ENCODE measurements at places on chromosomes 7 and 10. TPM values are rescaled to one million over a fixed set of nuclear protein-coding genes. Genes with fewer than 3 reads are reported as not detected.

GRCh38 chr10:63273577-63273976 lies 140.4 kb downstream of the NRBF2 start:
- peak overlapping the region; percentile 54 for H3K27ac ChIP-seq
- no peaks in the 10 kb centered on the region for H3K27me3 ChIP-seq
- no peak overlapping the region for H3K4me3 ChIP-seq
- no peak for DNase-seq
- peaks cover 32% of the 10 kb centered on the region for H3K4me1 ChIP-seq

Gene PTPRZ1
- total RNA-seq, result 0.80 TPM

Gene MAT1A
- total RNA-seq, result not detected

Gene NUTM2A
- 2.2 TPM for total RNA-seq

Gene DOCK4
- 15.2 TPM for total RNA-seq

DNA sequence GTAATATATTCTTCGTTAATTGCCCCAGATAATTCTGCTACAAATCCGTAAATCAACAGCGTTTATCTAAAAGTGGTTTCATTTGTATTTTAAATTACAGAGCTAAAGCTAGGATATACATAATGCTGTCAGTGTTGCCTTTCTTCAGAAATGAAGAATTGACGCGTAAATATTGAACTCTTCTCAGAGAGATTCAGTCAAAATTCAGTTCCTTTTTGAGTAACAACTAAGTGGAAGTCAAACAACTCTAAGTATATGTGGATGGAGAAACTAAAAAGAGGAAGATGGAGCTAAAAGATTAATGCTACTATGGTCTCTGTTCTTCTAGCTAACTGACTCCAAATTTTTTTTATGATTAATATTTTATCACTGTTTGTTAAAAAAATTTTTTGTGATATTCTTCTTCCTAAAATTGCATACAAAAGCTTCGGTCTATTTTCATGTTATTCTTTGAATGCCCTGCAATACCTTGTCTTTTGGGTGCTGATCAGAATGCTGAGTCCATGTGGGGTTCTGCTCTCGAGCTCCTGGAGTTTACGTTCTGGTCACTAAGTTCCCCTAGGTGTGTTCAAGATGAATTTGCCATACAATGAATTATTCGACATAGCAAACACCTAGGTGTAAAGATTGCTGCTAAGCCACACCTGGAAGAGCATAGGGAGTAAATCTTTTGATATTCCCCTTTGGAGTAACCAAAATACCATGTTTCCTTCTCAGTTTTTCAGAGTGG lies 20.7 kb downstream of the MDFIC start:
- H3K36me3 ChIP-seq, result peaks cover 5% of the 10 kb centered on the region
- no peak overlapping the region for H3K27ac ChIP-seq
- H3K27me3 ChIP-seq, result no peaks in the 10 kb centered on the region
- H3K4me1 ChIP-seq, result peaks cover 25% of the 10 kb centered on the region

Gene CCNY
- total RNA-seq, result 81.1 TPM

Gene MAPK8
- total RNA-seq, result 32.7 TPM

- H3K27ac ChIP-seq, result no peak overlapping the region
- H3K27me3 ChIP-seq, result no peaks in the 10 kb centered on the region
- H3K4me3 ChIP-seq, result no peak overlapping the region
- no peaks in the 10 kb centered on the region for H3K36me3 ChIP-seq
- peaks cover 69% of the 10 kb centered on the region for H3K4me1 ChIP-seq
Observed at GRCh38 chr10:17669185-17669872, 25.4 kb downstream of the STAM start.

DNA sequence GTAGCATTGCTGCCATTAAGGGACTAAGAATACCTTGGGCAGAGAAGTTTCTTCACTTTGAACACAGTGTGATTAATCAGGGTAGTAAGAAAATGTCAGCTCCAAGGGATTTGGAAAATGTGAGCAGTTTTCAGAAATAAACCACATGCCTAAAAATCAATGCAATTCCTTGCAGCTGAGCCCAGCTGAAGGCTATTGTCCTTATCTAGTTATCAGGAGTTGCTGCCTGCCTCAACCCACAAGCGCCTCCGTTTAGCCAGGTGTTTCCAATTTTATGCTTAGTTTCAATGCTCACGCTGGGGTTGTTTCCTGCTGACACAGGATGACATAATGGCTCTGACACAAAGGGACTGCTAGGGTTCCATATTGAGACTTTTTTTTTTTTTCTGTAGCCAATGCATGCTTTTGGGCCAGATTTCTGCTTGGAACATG lies 132.3 kb upstream of the ANK3 start:
- no peak for DNase-seq
- H3K4me1 ChIP-seq, result peaks cover 7% of the 10 kb centered on the region
- H3K4me3 ChIP-seq, result no peak overlapping the region
- H3K27me3 ChIP-seq, result no peaks in the 10 kb centered on the region
- H3K36me3 ChIP-seq, result no peaks in the 10 kb centered on the region
- H3K27ac ChIP-seq, result no peak overlapping the region

GRCh38 chr7:80275192-80275605 lies 140.6 kb downstream of the GNAI1 start:
- peak overlapping the region; percentile 66 for H3K27ac ChIP-seq
- H3K27me3 ChIP-seq, result no peaks in the 10 kb centered on the region
- H3K4me1 ChIP-seq, result peaks cover 57% of the 10 kb centered on the region
- no peak overlapping the region for H3K4me3 ChIP-seq
- no peaks in the 10 kb centered on the region for H3K36me3 ChIP-seq

GRCh38 chr10:59708816-59709394 lies 745 bp downstream of the SLC16A9 start:
- H3K36me3 ChIP-seq, result no peaks in the 10 kb centered on the region
- peaks cover 22% of the 10 kb centered on the region for H3K27me3 ChIP-seq
- peak overlapping the region; percentile 63 for H3K27ac ChIP-seq

Gene OR2A1
- total RNA-seq, result not detected

Gene TBC1D12
- 4.4 TPM for total RNA-seq

- H3K4me1 ChIP-seq, result peaks cover 16% of the 10 kb centered on the region
- H3K4me3 ChIP-seq, result no peak overlapping the region
- peak overlapping the region; percentile 89 for H3K27ac ChIP-seq
- H3K36me3 ChIP-seq, result no peaks in the 10 kb centered on the region
- peak; percentile 76 for DNase-seq
- no peaks in the 10 kb centered on the region for H3K27me3 ChIP-seq
Observed at GRCh38 chr7:134593530-134594392, 44.9 kb downstream of the AKR1B15 start.

Gene ASZ1
- not detected for total RNA-seq

GRCh38 chr10:103397191-103397825 lies 882 bp downstream of the PDCD11 start:
- H3K4me1 ChIP-seq, result peaks cover 56% of the 10 kb centered on the region
- DNase-seq, result no peak
- peaks cover 53% of the 10 kb centered on the region for H3K36me3 ChIP-seq
- H3K4me3 ChIP-seq, result peak overlapping the region; percentile 88
- no peaks in the 10 kb centered on the region for H3K27me3 ChIP-seq

DNA sequence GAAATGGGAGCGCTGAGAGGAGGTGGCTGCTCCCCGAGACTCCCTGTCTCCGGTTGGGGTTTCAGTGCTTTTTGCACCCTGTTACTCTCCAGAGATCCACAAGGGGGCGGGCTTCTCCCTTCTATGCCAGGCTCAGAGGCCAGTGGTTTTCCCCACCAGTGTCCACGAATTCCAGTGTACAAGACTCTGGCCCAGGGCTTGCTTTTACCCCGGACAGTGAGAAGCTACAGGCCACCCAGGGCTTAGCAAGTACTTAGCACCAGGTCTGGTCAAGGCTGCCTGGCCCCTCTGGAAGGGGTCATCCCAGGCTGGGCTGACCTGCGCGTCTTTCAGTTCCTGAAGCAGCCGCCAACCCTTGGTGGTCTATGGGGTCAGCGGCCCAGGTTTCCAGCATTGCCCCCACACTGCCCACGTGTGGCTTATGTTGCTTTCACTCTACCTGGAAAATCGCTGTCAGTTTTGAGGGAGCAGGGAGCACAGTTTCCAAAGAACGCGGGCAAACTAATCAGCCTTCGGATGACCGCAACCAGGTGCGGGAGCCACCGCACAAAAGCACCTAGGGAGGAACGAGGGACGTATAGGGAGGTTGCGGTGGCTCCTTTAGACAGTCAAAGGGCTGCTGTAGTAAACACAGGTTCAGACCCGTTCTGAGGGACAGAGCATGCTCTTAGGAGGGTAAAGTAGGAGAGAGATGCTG lies 6.8 kb downstream of the CYP26A1 start:
- no peaks in the 10 kb centered on the region for H3K36me3 ChIP-seq
- peaks cover under 1% of the 10 kb centered on the region for H3K4me1 ChIP-seq
- peak; percentile 36 for DNase-seq
- no peak overlapping the region for H3K27ac ChIP-seq
- H3K27me3 ChIP-seq, result peaks cover 67% of the 10 kb centered on the region

DNA sequence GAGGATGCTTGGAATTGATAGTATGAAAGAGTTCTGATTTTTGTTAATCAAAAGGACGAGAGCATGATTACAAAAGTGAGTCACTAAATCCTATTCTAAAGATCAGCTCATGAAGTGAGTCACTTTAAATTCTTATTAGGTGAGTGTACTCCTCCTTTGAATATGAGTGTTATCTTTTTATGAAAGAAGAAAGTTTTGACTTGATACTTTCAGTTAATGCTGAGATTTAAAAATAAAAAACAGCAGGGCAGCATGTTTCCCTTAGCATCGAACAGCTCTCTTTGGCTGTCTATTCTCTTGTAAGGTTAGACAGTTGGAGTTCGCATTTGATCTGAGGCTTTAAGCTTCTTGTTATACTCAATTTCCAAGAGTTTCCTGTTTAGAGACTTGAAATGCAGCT lies 222.0 kb downstream of the TWIST1 start:
- no peak for DNase-seq
- peaks cover 11% of the 10 kb centered on the region for H3K4me1 ChIP-seq
- no peaks in the 10 kb centered on the region for H3K36me3 ChIP-seq
- no peaks in the 10 kb centered on the region for H3K27me3 ChIP-seq
- no peak overlapping the region for H3K27ac ChIP-seq

GRCh38 chr10:129914153-129914855 lies 49.8 kb downstream of the EBF3 start:
- no peak overlapping the region for H3K4me3 ChIP-seq
- no peak for DNase-seq
- H3K36me3 ChIP-seq, result no peaks in the 10 kb centered on the region
- H3K4me1 ChIP-seq, result peaks cover 64% of the 10 kb centered on the region

DNA sequence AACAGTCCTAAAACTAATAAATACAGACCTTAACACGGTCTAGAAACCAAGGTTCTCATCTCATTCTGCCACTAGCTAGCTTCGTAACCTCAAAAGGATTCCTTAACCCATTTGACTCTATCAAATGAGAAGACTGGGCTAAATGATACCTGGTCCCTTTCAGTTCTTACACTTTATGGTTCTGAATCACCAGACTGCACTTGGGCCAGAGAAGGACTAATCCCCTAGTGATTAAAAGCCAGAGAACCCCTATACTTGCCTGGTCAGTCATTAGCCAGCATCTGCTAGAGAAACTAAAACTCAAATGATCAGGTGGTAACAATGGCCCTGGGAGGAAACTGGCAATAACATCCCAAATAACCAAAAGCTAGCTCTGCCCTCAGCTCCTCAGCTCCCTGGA lies 16.8 kb downstream of the TMEM243 start:
- peaks cover 21% of the 10 kb centered on the region for H3K36me3 ChIP-seq
- peaks cover 33% of the 10 kb centered on the region for H3K4me1 ChIP-seq
- peak overlapping the region; percentile 7 for H3K27ac ChIP-seq
- H3K4me3 ChIP-seq, result no peak overlapping the region

DNA sequence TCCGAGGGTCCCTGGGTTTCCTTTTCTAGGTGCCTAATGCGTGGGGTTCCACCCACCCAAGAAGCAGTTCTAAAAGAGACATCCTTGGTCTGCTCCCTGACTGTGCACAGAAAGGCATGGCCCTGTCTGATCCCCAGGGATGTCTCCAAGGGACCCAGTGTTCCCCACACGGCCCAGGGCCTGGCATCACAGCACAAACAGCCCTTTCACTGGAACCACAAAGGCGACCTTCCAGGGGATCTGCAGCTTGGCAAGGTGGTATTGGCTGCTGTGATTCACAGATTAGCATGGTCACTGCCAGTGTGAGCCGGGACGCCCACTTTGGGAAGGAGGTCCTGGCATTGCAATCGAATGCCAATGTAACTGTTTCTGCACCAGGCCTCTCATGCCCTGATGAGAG lies 6.4 kb downstream of the KCNMA1 start:
- H3K4me3 ChIP-seq, result no peak overlapping the region
- no peak for DNase-seq
- peaks cover 92% of the 10 kb centered on the region for H3K27me3 ChIP-seq
- no peaks in the 10 kb centered on the region for H3K36me3 ChIP-seq
- no peaks in the 10 kb centered on the region for H3K4me1 ChIP-seq

Gene METTL27
- 0.44 TPM for total RNA-seq

DNA sequence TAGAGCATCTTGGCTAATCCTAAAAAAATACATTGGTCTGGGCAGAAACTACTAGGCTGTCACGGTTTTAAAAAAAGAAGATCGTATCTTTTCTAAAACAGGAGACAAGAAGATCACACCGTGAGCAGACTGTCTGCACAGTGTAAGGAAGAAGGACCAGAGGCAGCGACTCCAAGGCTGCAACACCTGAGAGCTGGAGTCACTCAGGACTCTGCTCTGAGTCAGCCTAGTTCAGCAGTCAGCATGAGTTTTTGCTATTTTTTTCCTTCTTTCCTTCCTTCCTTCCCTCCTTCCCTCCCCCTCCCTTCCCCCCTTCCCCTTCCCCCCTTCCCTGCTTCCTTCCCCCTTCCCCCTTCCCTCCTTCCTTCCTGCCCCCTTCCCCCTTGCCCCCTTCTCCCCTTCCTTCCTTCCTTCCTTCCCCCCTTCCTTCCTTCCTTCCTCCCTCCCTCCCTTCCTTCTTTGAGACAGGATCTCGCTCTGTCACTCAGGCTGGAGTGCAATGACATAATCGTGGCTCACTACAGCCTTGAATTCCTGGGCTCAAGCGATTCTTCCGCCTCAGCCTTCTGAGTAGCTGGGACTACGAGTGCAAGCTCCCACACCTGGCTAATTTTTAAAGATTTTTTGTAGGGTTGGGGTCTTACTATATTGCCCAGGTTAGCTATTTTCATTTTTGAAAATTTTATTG lies 24.4 kb downstream of the BAG3 start:
- H3K27ac ChIP-seq, result peak overlapping the region; percentile 36
- no peak for DNase-seq
- H3K36me3 ChIP-seq, result peaks cover 73% of the 10 kb centered on the region
- no peaks in the 10 kb centered on the region for H3K27me3 ChIP-seq
- H3K4me1 ChIP-seq, result peaks cover 55% of the 10 kb centered on the region

Gene YAE1
- total RNA-seq, result 18.6 TPM

Measured in left ventricle myocardium inferior (tissue), 1 donor.